Activated T-helper 17 cell treated with anti-CD3 and anti-CD28 coated beads, Interleukin-2, amount 50 U/mL, for 72 hours (primary cell): ENCODE measurements at places on chromosomes 5 and 9.

- no peak for ATAC-seq
Observed at GRCh38 chr5:77304388-77304787, 93.9 kb downstream of the PDE8B start.

DNA sequence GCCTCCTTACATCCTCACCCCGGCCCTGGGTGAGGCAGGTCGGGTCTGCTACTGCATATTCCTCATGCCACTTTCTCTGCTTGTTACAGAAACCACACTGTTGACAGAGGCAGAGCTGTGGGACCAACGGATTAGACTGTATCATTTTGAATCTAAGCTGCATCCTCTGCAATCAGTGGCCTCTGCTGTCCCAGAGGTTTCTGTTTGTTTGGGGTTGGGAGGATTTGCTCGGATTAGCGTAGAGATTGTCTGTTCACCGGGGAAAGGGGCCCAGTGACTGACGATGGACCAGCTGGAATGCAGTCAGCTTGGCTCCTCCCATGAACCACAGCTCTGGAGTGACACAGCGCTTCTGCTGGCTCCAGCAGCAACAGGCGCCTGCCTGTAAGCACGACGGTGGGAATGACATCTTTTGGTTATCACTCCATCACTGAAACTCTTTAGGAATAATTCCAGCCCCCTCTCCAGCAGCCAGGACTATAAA lies 37.3 kb upstream of the ADRA1B start:
- no peak for ATAC-seq

- ATAC-seq = peak; percentile 65
Observed at GRCh38 chr5:113062869-113063508, 86.4 kb downstream of the DCP2 start.

- peak; percentile 91 for ATAC-seq
Observed at GRCh38 chr9:20570756-20571155, 51.5 kb downstream of the MLLT3 start.

DNA sequence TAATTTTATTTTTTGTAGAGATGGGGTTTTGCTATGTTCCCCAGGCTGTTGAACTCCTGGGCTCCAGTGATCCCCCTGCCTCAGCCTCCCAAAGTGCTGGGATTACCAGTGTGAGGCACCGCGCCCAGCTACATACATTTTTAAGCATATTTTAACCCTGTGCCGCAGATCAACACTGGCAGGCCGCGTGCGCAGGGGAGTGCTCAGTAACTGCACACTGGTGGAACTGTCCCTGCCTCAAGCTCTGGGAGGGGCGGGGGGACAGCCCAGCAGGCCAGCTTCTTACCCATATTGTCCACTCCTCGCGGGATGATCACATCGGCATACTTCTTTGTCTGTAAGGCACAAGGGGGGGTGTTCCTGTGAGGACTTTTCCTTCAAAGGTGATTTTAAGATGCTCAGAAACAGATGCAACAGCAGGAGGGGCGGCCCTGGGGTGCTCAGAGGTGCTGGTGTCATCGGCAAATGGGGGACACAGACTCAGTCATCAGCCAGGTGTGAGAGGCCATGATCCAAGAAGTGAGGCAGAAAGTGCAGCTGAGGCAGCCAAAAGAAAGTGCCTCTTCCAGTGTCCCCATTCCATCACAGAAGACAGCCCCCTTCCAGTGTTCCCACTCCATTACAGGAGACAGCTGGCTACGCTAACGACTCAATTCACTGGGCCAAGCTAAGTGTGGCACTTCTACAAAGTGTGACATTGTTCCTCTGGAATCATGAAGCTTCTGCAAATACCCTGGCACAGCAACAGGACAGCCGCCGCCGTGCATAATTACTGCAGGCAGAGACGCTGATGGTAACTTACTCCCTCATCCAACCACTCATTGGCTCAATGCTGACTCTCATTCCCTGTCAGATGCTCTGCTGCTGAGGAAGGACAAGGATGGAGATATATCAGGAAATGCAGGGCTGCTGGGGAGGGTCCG lies 5.2 kb downstream of the UCK1 start:
- ATAC-seq = no peak

DNA sequence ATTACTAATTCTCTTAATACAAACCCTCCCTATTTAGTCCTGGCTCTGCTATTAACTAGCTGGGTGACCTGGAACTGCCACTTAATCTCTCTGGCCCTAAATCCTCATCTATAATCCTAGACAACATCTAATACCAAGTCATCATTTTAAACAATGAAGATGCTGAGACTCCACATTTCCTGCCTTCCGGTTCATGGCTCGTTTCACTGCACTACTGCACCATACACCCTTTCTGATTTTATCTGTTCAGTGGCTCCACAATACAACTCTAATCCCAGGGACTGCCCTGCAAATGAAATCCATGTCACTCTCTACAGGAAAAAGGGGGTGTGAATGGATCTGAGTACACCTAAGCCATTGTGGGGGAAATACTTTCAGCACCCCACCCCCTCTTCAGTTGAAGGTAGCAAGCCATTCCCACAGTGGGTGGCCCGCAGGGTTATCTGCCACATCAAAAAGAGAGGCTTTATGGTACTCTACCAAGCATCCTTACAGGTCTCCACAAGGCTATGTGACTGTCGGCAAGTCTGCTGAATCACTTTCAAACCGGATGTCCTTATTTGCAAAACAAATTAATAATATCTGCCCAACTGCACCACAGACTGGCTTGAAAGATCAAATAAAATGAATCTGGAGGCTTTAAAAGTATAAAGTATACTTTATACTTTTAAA lies 89.5 kb downstream of the EPB41L4A start:
- ATAC-seq = peak; percentile 86

- no peak for ATAC-seq
Observed at GRCh38 chr9:95441081-95441480, 75.7 kb downstream of the PTCH1 start.

GRCh38 chr5:136141561-136141960 lies 8.9 kb downstream of the SMAD5 start:
- ATAC-seq = peak; percentile 93

GRCh38 chr5:127561254-127561653 lies 43.8 kb downstream of the PRRC1 start:
- ATAC-seq = no peak

DNA sequence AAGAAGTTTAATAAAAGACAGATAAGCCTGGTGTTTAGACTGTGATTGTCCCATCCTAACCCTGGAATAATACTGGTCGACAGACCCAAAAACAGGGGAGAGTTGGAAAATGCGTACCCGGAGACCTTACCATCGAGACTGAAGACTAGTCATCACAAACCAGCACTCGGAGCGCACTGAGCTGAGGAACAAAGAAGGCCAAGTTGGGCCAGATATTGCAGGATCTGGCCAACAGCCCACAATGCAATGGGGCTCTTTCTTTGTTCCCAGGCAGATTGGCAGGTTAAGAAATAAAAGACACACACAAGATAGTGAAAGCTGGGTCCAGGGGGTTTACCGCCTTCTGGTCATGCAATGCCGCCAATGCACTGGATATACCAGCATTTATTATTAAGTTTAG lies 188.7 kb upstream of the RAI14 start:
- no peak for ATAC-seq

DNA sequence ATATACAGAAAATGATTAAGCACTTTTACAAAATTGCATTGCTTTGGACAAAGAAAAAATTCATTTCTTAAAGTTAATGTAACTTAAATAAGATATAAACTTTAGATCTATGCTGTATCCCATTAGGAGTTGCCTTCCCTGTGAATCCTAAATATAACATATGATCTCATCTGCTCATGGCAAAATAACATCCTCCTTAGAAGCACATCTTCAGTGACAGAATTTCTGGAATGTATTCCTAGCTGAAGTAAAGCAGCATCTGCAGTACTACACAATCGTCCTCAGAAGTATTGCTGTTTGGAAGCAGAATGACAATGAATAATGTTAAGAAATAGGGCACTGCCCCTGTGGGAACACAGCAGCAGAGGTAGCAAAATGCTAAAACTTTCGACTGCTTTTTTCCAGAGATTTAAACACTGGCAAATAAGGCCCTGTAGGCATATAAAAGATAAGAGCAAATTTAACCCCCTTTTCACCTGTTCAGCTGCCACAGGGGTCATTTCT lies 571.0 kb downstream of the PTPRD start:
- no peak for ATAC-seq

- peak; percentile 100 for ATAC-seq
Observed at GRCh38 chr9:447230-448025, 232.8 kb downstream of the DOCK8 start.

- no peak for ATAC-seq
Observed at GRCh38 chr5:165525271-165525670, 2019.9 kb downstream of the MAT2B start.

- ATAC-seq = peak; percentile 58
Observed at GRCh38 chr9:74770508-74771261, 117.0 kb downstream of the TRPM6 start.

DNA sequence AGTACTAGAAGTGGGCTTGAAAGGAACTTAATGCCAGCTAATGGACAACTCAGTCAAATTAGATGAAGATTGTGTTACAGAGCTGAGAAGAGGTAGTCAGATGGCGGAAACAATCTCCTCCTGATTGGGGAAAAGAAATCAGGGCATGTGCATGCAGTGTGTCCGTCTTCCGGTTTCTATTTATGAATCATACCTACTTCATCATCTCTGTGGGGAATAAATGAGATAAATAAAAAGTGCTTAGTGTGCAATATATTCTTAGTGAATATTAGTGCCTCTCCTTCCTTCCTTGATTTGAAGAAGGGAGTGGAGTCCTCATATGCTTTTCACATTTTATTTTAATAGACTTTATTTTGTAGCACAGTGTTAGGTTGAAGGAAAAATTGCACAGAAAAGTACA lies 108.7 kb upstream of the NFIL3 start:
- no peak for ATAC-seq

- ATAC-seq = no peak
Observed at GRCh38 chr5:6328173-6328572, 50.2 kb downstream of the MED10 start.

- ATAC-seq = peak; percentile 66
Observed at GRCh38 chr9:38227061-38227540, 158.1 kb upstream of the SHB start.

DNA sequence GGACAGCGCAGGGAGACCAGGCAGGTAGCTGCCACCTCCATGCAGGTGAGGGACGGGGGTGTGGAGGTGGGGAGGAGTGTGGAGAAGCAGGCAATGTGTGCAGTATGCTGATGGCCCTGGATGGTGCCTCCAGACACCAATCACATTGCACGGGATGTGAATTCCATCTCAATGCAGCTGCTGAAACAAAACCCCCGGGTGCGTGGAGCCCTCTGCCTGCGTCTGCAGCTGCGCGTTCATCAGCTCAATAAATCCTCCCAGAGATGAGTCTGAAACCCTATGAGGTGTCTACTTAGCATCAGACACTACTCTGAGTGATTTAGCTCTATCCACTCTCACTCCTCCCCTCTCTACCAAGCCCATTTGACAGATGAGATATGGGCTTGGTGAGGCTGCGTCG lies 10.3 kb downstream of the SOHLH1 start:
- no peak for ATAC-seq

DNA sequence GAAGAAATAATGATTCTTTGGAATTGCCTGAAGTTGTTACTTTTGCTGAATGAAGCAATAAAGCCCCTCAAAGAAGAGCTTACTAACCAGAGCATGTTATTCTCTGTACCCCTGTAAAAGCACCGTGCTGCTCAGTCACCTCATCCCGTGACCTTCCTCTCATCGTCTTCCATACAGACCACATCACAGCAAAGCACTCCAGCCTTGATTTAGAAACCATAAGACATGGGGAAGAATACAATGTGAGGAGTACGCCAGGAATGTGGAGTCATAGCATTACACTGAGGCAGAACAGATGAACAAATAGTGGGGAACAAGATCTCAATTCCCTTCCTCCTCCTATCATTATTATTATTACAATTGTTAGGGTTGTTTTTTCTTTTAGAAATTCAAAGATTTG lies 49.1 kb downstream of the ERAP1 start:
- ATAC-seq = no peak

DNA sequence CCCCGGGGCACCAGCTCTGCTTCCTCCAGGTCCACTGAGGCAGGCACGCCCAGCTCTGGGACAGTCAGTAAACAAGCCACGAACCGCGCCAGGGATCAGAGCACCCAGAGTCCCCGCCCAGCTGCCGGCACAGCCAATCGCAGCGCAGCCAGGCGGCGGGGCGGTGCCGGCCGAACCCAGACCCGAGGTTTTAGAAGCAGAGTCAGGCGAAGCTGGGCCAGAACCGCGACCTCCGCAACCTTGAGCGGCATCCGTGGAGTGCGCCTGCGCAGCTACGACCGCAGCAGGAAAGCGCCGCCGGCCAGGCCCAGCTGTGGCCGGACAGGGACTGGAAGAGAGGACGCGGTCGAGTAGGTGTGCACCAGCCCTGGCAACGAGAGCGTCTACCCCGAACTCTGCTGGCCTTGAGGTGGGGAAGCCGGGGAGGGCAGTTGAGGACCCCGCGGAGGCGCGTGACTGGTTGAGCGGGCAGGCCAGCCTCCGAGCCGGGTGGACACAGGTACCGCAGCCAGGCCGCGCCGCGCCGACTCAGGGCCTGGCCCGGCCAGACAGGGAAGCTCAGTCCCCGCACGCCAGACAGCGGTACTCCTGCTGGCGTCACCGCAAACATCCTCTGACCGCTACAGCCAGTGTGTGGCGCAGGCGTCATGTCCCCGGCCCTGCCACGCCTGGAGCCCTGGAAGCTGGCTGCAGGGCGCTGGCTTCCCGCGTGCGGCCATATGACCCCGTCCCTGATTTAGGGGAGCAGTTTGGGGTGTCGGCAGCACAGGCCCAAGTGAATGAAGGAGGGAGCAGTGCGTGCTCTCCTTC lies at the start of gene CTSL:
Gene CTSL, plus strand, starts transcription at position 220 of the 810 bp plus-strand sequence. CDS start 1,485 bp downstream, outside the sequence.
- peak; percentile 86 for ATAC-seq

DNA sequence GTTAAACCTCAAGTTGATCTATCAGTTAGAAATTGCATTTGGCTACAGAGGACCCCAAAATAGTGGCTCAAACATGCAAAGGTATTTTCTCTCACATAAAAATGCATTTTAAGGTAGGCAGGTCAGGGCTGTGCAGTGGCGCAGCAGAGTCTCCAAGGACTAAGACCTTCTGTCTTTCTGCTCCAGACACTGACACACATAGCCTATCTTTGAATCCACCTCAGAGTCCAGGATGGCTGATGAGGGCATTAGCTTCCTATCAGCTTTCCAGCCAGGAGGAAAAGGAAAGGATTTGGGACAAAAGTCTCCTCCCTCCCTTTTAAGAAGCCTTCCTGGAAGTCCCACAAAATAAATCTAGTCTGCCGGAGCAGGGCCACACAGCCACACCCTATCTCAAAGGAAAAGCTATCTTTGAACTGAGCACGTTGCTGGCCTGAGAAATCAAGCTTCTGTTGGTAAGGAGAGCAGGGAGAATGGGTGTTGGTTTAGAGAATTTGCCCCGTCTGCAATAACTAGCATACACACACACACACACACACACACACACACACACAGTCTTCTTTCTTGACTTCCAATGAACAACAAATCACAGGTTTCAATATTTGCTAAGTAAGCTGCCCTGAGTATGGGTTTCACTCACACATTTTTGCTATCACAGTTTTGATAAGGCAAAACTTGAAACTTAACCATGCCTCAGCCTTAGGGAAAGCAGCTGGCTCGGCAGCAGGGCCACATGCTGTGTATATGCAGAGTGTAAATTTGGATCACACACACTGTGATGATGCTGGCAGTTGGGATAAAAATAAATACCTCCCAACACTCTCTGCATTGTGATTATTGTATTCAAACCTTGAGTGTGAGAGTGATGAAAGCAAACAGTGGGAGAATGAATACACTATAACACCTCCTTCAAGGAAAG lies 116.6 kb upstream of the MAP3K1 start:
- ATAC-seq = peak; percentile 78
